ENCODE measurements at places on chromosomes 6 and 20.

GRCh38 chr20:47905628-47906347 lies 120.5 kb upstream of the SULF2 start:
- DNase-seq: no peak

GRCh38 chr6:93139408-93140081 lies 279.8 kb downstream of the EPHA7 start:
- DNase-seq: no peak

GRCh38 chr6:113377362-113377942 lies 479.7 kb upstream of the MARCKS start:
- DNase-seq: no peak

GRCh38 chr6:165834613-165835259 lies 171.7 kb upstream of the PDE10A start:
- DNase-seq: no peak

DNA sequence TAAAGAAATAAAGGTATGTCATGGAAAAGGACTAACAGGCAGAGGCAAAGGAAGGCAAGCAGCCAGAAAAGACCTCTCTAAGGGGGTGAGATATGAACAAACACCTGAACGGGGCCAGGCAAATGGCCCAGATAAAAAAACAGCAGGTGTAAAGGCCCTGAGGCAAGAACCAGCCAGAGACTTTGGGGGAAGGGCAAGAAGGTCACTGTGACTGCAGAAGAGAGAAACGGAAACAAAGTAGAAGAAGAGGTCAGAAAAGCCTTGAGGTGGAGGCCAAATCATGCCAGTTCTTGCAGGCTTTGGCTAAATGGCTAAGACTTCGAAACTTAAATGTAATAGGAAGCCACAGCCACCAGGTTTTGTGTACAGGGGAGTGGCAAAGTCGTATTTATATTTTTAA lies 30.8 kb downstream of the KIF16B start:
- no peak for DNase-seq
